ENCODE measurements at places on chromosomes 13 and 19.

GRCh38 chr19:48982280-48982679 lies 10.8 kb downstream of the GYS1 start:
- DNase-seq, result no peak

DNA sequence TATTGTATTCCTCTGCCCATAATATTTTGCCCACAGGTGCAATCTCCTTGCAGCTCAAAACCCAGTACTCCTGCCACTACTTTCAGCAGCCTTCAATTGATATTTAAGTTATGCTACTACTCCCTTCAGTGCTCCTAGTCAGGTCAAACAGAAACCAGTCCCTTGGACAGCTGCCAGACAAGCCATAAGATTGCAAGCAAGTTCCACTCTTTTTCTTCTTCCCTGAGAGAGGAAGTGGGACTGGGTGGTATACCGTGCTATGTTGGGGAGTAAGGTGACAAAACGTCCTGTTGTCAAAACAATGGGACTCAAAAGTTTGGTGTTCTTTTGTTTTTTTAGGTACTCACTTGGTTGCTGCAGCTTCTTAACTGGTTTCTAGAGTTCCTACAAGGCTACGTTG lies 63.1 kb upstream of the FRY start:
- peak; percentile 17 for DNase-seq

DNA sequence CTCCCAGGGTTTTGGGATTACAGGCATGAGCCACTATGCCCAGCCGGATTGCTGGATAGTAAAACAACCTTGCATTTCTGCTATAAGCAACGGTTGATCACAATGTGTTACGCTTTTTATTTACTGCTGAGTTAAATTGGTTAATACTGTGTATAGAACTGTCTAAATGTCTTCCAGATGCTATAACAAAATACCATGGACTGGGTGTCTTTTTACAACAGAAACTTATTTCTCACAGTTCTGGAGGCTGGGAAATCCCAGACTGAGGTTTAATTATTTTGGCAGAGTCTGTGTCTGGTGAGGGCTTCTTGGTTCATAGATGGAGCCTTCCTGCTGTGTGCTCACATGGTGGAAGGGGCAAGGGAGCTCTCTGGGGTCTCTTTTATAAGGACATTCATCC lies 65.5 kb downstream of the ING1 start:
- no peak for DNase-seq

DNA sequence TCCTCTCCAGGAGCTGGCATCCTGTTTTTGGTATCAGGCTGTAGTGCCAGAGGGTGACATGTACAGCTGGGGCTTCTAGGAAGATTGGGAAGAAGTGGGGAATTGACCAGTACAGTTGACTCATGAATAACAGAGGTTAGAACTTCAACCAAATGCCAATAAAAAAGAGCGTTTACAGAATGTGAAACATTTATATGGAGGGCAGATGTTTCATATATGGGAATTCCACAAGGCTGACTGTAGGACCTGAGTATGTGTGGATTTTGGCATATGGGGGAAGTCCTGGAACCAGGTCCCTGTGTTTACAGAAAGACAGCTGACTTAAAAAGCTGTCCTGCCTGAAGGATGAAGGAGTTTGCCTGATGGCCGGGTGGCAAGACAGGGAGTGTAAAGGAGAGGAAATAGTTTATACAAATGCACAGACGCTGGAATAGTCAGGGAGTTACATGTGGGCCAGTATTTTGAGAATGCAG lies 5.2 kb downstream of the CHAMP1 start:
- no peak for DNase-seq

GRCh38 chr13:89520468-89520867 lies 1827.0 kb upstream of the MIR17HG start:
- DNase-seq, result no peak

GRCh38 chr19:46728208-46728607 lies 11.3 kb upstream of the PRKD2 start:
- no peak for DNase-seq

- no peak for DNase-seq
These were observed 1831.2 kb downstream of the OLFM4 start for GRCh38 chr13:54859827-54860226.

DNA sequence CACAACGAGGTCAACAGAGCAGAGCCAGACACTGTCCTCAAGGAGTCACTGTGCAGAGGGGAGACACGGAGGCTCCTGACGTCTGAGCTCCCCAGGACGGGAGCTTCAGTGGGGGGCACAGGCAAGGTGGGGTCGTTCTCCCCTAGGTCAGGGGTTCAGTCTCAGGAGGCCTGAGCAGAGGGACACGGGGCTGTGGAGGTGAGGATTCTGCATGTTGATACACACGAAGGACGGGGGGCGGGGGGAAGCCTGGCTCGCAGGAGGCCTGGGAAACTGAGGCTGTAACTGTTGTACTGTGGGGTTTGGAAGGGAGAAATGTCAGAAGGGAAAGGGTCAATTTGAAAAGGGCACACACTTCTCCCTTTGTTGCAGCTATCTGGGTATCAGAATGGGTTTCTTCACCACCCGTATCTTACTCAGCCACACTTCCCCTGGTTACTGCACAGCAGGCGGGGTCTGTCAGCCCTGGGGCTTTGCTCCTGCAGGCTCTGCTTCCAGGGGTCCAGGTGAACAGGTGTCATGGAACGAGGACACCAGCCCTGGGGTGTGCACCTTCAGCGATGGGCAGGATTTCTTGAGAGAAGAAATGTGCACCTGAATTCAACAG lies 748 bp upstream of the SIGLEC8 start:
- no peak for DNase-seq

- DNase-seq, result no peak
These were observed 23.2 kb upstream of the TTYH1 start for GRCh38 chr19:54392105-54392504.

DNA sequence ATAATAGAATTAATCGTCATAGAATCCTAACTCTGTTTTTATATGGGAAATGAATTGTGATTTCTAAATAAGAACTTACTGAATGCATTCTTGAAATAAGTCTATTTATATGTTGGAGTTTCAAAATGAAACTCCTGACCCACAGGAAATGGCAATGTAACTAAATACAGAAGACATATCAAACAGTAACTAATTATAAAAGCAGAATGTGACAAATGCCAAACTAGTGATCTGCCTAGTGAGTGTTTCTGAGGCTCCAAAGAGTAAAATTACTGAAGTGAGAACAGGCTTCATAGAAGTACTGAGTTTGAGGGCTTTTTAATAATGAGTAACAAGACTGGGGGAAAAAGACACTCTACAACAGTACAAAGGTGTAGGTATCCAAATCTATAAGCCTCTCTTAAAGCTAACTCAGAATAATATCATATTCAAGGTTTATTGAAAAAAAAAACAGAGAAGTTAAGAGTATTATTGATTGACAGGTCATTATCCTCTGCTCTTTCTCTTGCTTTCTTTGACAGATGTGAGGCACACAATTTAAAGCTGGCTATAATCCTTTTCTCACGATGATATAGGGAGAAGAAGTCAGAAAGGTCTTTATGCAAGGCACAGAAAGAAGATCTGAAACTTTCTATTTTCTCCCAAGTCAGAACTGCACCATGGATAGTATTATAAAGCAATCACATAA lies 17.4 kb upstream of the ATXN8OS start:
- no peak for DNase-seq

- no peak for DNase-seq
These were observed 112.1 kb upstream of the SOX1 start for GRCh38 chr13:111954661-111955411.

GRCh38 chr19:17160908-17161307 lies 54.2 kb upstream of the USE1 start:
- DNase-seq, result peak; percentile 22

- no peak for DNase-seq
These were observed 19.4 kb upstream of the CRTC1 start for GRCh38 chr19:18663940-18664530.

GRCh38 chr13:102904408-102904862 lies 58.6 kb downstream of the ERCC5 start:
- no peak for DNase-seq

- DNase-seq, result no peak
These were observed 547.9 kb downstream of the GPC6 start for GRCh38 chr13:93774506-93774905.

DNA sequence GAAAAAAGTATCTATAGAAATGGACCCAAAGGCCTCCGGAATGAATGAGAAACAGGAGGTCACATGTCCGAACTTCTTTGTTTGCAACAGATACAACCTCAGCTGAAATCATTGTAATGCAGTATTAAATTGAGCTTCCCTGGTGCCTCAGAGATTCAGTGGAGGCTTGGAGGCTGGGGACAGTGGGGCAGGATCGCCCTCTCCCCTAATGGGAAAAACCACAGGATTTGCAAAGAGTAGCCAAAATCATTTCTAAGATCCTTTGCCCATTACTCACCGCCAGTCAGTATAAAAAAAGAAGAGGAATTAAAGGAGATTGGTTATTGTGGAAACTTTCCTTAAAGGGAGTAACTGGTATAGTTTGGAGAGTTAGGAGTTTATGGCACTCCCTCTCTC lies 30.4 kb upstream of the IRS2 start:
- DNase-seq, result no peak

DNA sequence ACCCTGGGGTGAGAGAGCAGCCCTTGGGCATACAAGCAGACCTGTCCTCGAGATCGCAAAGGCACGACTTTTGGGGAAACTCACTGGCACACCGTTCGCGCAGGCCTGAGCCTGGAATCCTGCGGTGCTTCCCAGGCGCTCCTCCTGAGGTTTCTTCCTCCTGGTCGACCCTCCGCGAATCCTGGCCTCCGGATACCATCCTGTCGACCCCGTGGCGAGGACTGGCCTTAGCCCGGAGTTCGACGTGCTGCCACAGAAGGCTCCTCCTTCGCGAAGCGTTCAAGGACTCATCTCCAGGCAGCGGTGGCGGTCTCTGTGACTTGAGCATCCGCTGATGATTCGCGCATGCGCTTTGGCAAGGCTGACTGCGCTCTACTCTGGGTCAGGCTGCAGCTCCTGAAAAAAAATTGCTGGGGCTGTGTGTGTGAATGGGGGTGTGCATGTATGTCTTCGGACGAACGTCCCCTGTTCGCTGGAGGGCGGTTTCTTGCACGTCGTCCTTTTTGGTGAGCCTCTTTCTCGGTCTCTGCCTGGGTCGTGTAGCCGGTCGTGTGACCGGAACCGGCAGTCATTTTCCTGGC lies 64.4 kb upstream of the ZNF527 start:
- no peak for DNase-seq

- DNase-seq, result no peak
These were observed 97.6 kb upstream of the SERP2 start for GRCh38 chr13:44276061-44276460.

DNA sequence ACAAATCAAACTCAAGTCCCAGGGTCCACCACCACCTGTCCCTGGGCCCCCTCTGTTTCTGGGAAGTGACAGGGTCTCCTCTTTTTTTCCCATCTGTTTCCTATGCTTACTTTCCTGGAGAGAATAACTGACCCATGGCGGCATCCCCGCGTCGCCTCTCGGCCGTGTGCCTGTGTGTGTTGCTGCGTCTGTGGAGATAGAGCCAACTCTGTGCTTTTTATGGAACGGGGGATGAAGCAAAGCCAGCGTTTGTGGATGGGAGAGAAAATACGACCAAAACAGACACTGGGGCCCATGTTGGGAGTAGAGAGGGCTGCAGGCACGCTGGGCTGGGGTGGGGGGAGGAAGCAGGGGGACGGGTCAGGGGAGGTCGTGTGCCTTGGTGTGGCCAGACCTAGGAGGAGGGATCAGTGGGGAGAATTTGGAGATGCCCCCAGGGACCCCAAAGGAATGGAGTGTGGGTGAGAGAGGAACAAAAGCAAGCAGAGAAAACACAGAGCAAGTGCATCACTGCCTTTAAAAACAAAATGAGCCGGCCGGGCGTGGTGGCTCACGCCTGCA lies 16.6 kb downstream of the PLK5 start:
- no peak for DNase-seq

- no peak for DNase-seq
These were observed 735 bp downstream of the BRSK1 start for GRCh38 chr19:55284405-55285058.

DNA sequence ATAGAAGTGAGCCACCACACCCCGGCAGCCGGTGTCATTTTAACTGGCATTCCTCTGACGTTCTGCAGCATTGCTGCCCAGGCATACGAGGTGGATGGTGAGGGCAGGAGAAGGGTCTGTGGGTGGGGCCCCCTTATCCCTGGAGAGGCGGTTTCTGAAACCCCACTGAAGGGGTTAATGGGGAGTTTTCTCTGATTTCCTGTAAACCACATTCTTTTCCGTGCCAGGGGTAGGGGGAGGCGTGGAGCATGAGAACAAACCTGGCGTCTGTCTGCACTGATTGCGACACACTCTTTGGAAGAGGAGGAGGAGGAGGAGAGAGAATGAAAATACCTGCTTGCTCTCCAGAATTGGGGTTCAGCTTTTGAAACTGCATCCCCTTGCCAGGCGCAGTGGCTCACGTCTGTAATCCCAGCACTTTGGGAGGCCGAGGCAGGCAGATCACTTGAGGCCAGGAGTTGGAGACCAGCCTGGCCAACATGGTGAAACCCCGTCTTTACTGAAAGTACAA lies 2.7 kb upstream of the C3 start:
- DNase-seq, result no peak

- DNase-seq, result peak; percentile 62
These were observed at the start of gene TMEM221 for GRCh38 chr19:17448131-17448967. TMEM221 (minus strand) TSS chr19:17448668; CDS start chr19:17448462, 206 bp downstream.

GRCh38 chr19:14146789-14147216 lies 10.4 kb upstream of the ASF1B start:
- no peak for DNase-seq

- no peak for DNase-seq
These were observed 22.2 kb upstream of the ERVV-1 start for GRCh38 chr19:52991484-52991883.

DNA sequence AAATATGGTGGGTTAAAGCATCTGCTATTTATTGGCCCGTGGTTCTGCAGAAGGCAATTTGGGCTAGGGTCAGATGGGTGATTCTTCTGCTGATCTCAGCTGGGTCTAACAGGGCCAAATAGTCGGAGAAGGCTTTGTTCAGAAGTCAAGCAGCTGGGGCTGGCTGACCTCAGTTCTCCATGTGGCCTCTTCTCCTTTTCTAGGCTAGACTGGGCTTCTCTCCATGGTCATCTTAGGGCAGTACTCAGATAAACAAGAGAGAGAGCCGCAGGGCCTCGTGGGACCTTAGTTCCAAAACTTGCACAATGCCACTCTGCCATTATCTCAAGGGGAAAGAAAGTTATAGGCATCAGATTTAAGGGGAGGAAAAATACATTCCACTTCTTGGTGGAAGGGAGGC lies 89.6 kb downstream of the NALCN start:
- no peak for DNase-seq

- peak; percentile 77 for DNase-seq
These were observed 86.0 kb downstream of the GADD45B start for GRCh38 chr19:2561895-2562294.

GRCh38 chr19:30001791-30002190 lies 59.8 kb downstream of the URI1 start:
- DNase-seq, result no peak

DNA sequence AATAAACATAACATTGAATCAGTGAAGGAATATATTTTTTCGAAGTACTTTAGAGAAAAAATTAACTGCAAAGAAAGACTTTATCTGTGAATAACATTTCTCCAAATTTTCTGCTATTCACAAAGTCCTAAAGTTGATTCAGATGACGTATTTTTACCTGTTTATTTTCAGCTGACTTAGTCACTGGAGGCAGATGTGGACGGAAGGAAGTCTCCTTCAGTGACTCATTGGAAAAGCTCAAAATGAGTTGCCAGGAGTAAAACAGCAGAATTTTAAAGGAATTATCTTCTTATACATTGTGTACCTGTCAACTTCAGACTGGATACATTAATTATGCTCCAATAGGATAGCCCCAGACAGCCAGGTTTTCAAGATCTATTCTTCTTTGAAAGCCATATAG lies 679.3 kb upstream of the GPC6 start:
- DNase-seq, result no peak

- DNase-seq, result no peak
These were observed 1.6 kb upstream of the IGFL3 start for GRCh38 chr19:46126086-46126580.

Data from CD4-positive, alpha-beta T cell treated with Interleukin-21 for 1 hour (primary cell).